Endothelial cell (in vitro differentiated cells): ENCODE measurements at places on chromosomes 7 and 10. TPM values are rescaled to one million over a fixed set of nuclear protein-coding genes. Genes with fewer than 3 reads are reported as not detected.
A peak's percentile ranks its signal among the peaks of the same experiment; 100 is the strongest.

The PDZD7 gene
- total RNA-seq: 0.54 TPM

The EGFR gene
- total RNA-seq: 5.0 TPM

The A1CF gene
- not detected for total RNA-seq

The TRRAP gene
- total RNA-seq: 53.5 TPM

The KRIT1 gene
- total RNA-seq: 39.2 TPM

The FANK1 gene
- total RNA-seq: 9.4 TPM

DNA sequence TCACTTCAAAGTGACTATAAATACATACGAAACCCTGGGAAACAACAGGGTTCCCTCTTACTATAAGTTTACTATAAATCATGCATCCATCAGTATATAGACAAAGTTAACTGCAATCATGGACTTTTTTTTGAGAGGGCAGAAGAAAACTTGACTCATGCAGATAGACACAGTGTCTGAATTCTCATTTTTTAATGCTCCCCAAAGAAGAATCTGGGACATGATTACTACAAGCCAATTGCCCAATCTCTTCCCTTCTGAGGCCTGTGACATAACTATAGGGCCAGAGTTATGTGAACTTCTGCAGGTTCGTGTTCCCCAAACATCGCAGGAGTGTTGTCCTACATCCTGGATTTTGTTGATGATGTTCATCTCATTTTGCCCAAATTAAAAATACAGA is 376.5 kb downstream of the KCNMA1 start:
- no peak overlapping the region for H3K4me3 ChIP-seq
- no peak overlapping the region for H3K27ac ChIP-seq
- H3K36me3 ChIP-seq: no peaks in the 10 kb centered on the region
- peaks cover 6% of the 10 kb centered on the region for H3K4me1 ChIP-seq
- H3K27me3 ChIP-seq: no peaks in the 10 kb centered on the region

- H3K27me3 ChIP-seq: peaks cover 1% of the 10 kb centered on the region
- H3K36me3 ChIP-seq: no peaks in the 10 kb centered on the region
- no peaks in the 10 kb centered on the region for H3K4me1 ChIP-seq
- H3K4me3 ChIP-seq: no peak overlapping the region
- H3K27ac ChIP-seq: no peak overlapping the region
These were observed 26.8 kb upstream of the SORCS3 start for GRCh38 chr10:104614245-104614831.

- peak overlapping the region; percentile 2 for H3K27ac ChIP-seq
- H3K36me3 ChIP-seq: no peaks in the 10 kb centered on the region
- H3K4me1 ChIP-seq: peaks cover 33% of the 10 kb centered on the region
- no peak overlapping the region for H3K4me3 ChIP-seq
- DNase-seq: peak; percentile 62
These were observed 84.0 kb downstream of the GSAP start for GRCh38 chr7:77331938-77332695.

- H3K36me3 ChIP-seq: peaks cover 7% of the 10 kb centered on the region
- no peak for DNase-seq
- H3K4me1 ChIP-seq: peaks cover 69% of the 10 kb centered on the region
- H3K4me3 ChIP-seq: peak overlapping the region; percentile 96
These were observed 2.7 kb downstream of the CUL1 start for GRCh38 chr7:148701414-148701813.

DNA sequence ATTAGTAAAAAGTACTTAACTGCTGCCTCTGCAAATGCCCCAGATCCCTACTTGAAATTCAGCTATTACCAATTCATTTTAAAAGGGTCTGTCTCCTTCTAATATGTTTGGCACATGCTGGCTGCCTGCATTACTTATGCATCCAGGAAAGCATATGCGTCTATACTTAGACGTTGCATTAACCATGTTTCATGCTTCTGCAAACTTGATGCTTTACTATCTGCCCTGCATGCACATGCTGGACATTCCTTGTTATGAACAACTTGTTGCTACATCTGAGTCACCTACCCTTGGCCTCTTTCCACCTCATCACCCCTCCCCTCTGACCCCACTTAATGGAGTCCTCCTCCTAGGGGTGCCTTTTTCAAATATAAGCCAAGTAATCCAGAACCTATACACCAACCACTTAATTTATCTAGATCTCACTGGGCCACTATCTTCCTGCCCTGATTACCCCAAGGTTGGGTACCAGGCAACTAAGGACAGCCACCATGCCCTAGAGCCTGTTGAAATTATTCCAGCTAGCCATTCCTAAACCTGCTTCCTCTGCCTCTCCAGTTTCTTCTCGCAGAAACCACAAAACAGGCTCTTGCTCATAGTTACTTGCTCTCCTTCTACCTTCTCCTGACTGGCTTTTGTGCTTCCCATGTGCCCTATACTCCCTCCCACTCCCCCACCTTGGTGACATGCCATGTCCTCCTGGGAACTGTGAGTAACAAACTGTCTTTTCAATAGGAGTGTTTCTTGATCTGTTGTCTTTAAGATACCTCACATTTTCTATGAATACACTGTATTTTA is 1187.9 kb downstream of the REEP3 start:
- H3K4me3 ChIP-seq: no peak overlapping the region
- DNase-seq: no peak
- H3K27me3 ChIP-seq: no peaks in the 10 kb centered on the region
- H3K27ac ChIP-seq: no peak overlapping the region
- no peaks in the 10 kb centered on the region for H3K4me1 ChIP-seq

DNA sequence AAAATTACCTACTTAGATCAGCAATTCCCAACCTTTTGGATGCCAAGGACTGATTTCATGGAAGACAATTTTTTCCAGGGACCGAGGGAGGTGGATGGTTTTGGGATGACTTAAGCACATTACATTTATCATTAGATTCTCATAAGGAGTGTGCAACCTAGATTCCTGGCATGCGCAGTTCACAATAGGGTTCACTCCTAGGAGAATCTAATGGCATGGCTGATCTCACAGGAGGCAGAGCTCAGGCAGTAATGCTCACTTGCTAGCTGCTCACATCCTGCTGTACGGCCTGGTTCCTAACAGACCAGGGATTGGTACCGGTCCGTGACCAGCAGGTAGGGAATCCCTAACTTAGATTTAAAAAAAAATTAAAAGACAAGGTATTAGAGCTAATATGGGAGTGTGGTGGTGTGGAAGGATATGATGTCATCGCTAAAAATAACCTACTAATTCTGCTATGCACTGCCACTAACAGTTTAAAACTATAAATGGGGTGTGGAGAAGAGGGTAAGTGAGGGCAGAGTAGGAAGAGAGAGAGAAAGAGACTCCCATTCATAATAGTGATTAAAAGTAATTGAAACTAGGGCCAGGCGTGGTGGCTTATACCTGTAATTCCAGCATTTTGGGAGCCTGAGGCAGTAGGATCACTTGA is 282.7 kb downstream of the BAMBI start:
- no peak overlapping the region for H3K4me3 ChIP-seq
- DNase-seq: no peak
- H3K4me1 ChIP-seq: no peaks in the 10 kb centered on the region
- no peaks in the 10 kb centered on the region for H3K27me3 ChIP-seq

DNA sequence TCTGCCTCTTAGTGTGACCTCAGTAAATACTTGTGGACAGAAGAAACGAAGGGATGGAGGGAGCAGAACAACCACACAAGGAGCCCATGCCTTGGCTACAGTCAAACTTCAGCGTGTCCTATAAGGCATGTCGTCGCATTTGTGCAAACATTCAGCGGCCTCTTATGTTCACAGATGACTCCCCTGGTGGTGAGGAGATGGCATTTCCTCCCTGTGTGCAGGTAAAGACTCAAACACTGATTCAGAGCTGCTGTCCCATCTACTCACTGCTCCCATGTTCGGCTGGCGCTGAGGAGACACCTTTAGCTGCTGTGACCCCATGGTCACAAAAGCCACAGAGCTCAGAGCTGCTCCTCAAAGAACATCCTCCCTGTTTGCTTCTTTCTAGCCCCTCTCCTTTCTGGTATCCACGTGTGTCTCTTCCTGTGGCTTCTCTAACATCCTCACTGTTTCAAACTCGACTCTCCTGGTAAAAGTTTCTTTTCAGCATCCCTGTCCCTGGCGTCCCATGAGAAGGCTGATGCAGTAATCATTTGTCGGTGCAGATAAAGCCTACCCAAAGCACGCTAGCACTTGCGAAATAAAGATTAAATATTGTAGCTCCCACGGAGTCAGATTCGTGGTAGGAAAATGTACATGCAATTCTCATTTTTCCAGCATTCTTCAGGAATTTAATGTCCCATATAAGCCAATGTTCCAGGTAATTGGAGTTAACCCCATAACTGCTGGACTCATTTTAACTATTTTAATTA is 124.9 kb upstream of the NEBL start:
- no peak overlapping the region for H3K4me3 ChIP-seq
- H3K4me1 ChIP-seq: no peaks in the 10 kb centered on the region
- peak; percentile 6 for DNase-seq
- peaks cover 2% of the 10 kb centered on the region for H3K27me3 ChIP-seq

GRCh38 chr7:36895192-36895591 is 170.9 kb upstream of the AOAH start:
- no peak overlapping the region for H3K4me3 ChIP-seq
- no peaks in the 10 kb centered on the region for H3K4me1 ChIP-seq
- no peak overlapping the region for H3K27ac ChIP-seq
- H3K36me3 ChIP-seq: peaks cover 39% of the 10 kb centered on the region
- no peak for DNase-seq
- H3K27me3 ChIP-seq: peaks cover 11% of the 10 kb centered on the region

GRCh38 chr10:130430291-130430690 is 294.1 kb downstream of the GLRX3 start:
- DNase-seq: no peak
- no peaks in the 10 kb centered on the region for H3K4me1 ChIP-seq
- H3K4me3 ChIP-seq: no peak overlapping the region
- no peak overlapping the region for H3K27ac ChIP-seq

- no peak overlapping the region for H3K27ac ChIP-seq
- peaks cover 4% of the 10 kb centered on the region for H3K36me3 ChIP-seq
- peaks cover 10% of the 10 kb centered on the region for H3K27me3 ChIP-seq
- DNase-seq: no peak
- H3K4me1 ChIP-seq: no peaks in the 10 kb centered on the region
These were observed 324.3 kb downstream of the DNAJB6 start for GRCh38 chr7:157660971-157661610.

DNA sequence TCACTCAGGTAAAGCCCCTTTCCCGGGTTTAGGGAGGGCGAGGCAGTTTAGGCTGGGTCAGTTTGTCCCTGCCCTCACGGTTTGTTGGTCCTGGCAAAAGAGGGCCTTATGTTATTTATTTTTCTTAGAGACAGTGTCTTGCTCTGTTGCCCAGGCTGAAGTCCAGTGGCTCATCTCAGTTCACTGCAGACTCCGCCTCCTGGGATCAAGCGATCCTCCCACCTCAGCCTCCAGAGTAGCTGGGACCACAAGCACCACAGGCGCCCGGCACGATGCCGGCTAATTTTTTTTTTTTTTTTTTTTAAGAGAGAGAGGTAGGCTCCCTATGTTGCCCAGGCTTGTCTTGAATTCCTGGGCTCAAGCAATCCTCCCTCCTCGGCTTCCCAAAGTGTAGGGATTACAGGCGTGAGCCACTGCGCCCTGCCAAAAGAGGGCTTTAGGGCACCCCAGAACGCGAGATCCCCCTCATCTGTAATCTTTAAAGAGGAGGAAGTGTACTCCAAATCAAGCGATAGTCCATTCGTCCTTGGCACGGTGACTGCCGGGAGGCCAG is 626 bp upstream of the BMS1 start:
- peak overlapping the region; percentile 99 for H3K27ac ChIP-seq
- DNase-seq: no peak
- peaks cover 9% of the 10 kb centered on the region for H3K4me1 ChIP-seq

GRCh38 chr7:83394776-83395175 is 232.1 kb upstream of the PCLO start:
- H3K36me3 ChIP-seq: no peaks in the 10 kb centered on the region
- no peak for DNase-seq
- no peaks in the 10 kb centered on the region for H3K4me1 ChIP-seq
- H3K27me3 ChIP-seq: no peaks in the 10 kb centered on the region

GRCh38 chr7:3282457-3282856 is 18.6 kb upstream of the SDK1 start:
- no peak overlapping the region for H3K4me3 ChIP-seq
- no peaks in the 10 kb centered on the region for H3K27me3 ChIP-seq
- H3K36me3 ChIP-seq: no peaks in the 10 kb centered on the region

GRCh38 chr10:124470544-124471434 is 9.2 kb downstream of the LHPP start:
- H3K4me1 ChIP-seq: peaks cover 3% of the 10 kb centered on the region
- no peak overlapping the region for H3K27ac ChIP-seq
- DNase-seq: no peak
- H3K4me3 ChIP-seq: no peak overlapping the region
- peaks cover 3% of the 10 kb centered on the region for H3K36me3 ChIP-seq

DNA sequence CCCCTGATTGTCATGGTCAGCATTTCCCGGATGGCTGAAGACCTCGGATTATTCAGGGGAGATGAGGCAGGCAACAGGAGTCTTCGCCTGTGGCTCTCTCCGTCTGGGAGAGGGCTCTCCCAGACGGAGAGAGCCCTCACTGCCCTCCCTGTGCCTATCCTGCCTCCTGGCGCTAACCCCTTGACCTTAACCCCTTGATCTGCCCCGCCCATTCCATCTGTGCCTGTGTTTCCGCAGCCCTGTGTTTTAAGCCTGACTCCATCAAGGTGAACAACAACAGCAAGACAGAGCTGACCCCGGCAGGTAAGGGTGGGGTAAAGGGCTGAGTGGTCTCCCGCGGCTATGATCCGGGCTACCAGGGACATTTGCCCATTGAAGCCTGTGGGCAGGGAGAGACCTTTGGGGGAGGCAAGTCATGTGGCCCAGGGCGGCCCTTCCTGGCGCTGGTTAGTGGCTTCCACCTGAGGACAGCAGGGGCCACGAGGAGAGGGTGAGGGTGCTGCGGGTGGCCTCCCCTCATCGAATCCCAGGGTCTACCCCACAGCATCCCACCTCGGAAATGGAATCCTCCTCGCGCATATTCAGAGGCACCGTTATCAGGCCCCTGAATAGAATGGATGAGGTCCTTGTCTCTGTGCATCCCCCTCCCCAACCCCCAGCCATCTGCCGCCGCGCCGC is 4.2 kb upstream of the MUC12 start:
- DNase-seq: no peak
- peaks cover 15% of the 10 kb centered on the region for H3K4me1 ChIP-seq
- peaks cover 33% of the 10 kb centered on the region for H3K27me3 ChIP-seq
- peaks cover 5% of the 10 kb centered on the region for H3K36me3 ChIP-seq
- H3K27ac ChIP-seq: no peak overlapping the region
- peak overlapping the region; percentile 84 for H3K4me3 ChIP-seq

DNA sequence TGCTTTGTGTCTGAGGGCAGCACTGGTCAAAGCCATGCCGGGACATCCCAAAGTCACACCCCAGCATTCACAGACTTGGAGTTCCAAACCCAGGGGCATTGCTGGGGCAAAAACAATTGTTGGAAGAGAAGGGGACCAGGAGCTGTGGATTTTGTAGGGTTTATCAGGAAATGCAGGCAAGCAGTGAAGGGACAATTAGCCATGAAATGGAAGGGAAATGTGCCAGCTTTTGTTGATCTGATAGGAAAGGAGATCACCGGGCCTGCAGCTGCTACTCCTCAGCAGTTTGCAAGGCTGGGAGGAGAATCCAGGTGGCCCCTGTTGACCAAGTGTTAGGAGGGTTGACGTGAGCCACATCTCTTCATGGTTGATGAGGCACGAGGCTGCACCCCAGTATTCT is 2.5 kb upstream of the BRI3 start:
- DNase-seq: no peak
- H3K27ac ChIP-seq: no peak overlapping the region

GRCh38 chr7:158645842-158646241 is 58.2 kb upstream of the PTPRN2 start:
- H3K4me3 ChIP-seq: no peak overlapping the region
- no peaks in the 10 kb centered on the region for H3K27me3 ChIP-seq
- no peak overlapping the region for H3K27ac ChIP-seq
- no peaks in the 10 kb centered on the region for H3K4me1 ChIP-seq
- H3K36me3 ChIP-seq: peaks cover 14% of the 10 kb centered on the region
- DNase-seq: no peak

GRCh38 chr7:98168181-98168903 is 42.9 kb upstream of the BHLHA15 start:
- H3K27me3 ChIP-seq: peaks cover 8% of the 10 kb centered on the region
- H3K27ac ChIP-seq: no peak overlapping the region
- no peak overlapping the region for H3K4me3 ChIP-seq
- peaks cover 3% of the 10 kb centered on the region for H3K4me1 ChIP-seq
